Caco-2 (cell line): ENCODE measurements at places on chromosomes 3 and 15. TPM values are rescaled to one million over a fixed set of nuclear protein-coding genes. Genes with fewer than 3 reads are reported as not detected.

DNA sequence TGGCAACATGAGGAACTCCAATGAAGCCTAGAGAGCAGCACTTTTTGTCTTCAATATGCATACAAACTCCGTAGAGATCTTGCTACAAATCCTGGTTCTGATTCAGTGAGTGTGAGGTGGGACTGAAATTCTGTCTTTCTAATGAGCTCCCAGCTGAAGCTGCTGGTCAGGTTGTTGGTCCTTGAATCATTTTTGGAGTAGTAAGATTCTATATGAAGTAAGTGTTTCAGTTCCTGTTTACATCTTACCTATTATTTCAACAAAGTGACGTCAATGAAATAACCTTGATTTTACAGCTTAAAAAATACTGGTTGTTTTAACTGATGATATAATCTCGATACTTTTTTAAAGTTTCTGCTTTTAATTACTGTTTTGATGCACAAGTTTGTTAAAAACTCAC, 33.9 kb downstream of the SHQ1 start:
- no peak overlapping the region for H3K4me3 ChIP-seq
- H3K27ac ChIP-seq: no peak overlapping the region
- no peak for DNase-seq
- H3K27me3 ChIP-seq: no peaks in the 10 kb centered on the region

Gene CCR1
- 1.7 and 2.9 TPM in 2 replicates for total RNA-seq

- no peak overlapping the region for H3K4me3 ChIP-seq
- no peak for DNase-seq
- no peak overlapping the region for H3K27ac ChIP-seq
- H3K27me3 ChIP-seq: no peaks in the 10 kb centered on the region
- peaks cover 21% of the 10 kb centered on the region for H3K4me1 ChIP-seq
These were observed 87.9 kb downstream of the LPP start for GRCh38 chr3:188241883-188242282.

GRCh38 chr3:16056217-16056616, 118.3 kb upstream of the GALNT15 start:
- no peak for DNase-seq
- H3K4me3 ChIP-seq: no peak overlapping the region
- peaks cover 12% of the 10 kb centered on the region for H3K4me1 ChIP-seq
- no peak overlapping the region for H3K27ac ChIP-seq

DNA sequence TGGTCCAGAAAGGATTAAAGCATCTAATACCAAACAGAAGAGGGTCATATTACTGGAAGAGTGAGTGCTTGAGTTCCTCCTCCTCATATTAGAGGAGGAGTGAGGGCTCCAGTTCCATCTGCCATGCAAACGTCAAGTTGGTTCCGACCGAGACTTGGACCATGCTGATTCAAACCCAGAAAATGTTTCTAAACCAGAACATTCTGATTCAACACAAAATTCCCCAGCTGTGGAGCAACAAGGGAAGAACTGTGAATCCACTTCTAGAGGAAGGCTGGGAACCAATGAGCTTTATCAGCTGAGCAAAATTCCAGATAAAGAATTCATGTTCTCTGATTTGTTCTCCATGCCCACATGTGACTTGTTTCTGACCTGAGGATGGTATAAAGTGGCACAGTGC, 135.6 kb upstream of the WNT5A start:
- no peak overlapping the region for H3K27ac ChIP-seq
- DNase-seq: no peak
- peaks cover 47% of the 10 kb centered on the region for H3K4me1 ChIP-seq
- H3K36me3 ChIP-seq: no peaks in the 10 kb centered on the region

- no peak overlapping the region for H3K4me3 ChIP-seq
- no peak for DNase-seq
- H3K27me3 ChIP-seq: no peaks in the 10 kb centered on the region
- no peak overlapping the region for H3K27ac ChIP-seq
- H3K4me1 ChIP-seq: no peaks in the 10 kb centered on the region
These were observed 103.1 kb downstream of the LRIG1 start for GRCh38 chr3:66397745-66398144.

DNA sequence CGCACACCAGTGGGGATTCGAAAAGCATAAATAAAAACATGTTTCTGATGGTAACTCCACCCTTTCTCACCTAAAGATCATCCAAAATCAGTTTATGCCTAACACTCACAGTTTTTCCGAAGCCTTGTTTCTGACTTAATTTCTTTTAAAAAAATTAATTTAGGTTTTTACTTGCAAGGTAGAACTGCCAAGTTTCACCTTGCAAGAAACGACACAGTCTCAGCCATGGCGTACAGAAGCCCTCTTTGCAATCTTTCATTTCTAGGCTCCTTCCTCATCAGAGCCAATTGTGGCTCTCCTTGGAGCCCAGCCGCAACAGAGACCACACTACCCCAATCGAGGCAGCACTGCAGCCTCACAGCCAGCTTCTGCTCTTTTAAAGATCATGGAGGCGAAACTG, 31.0 kb upstream of the FEZF2 start:
- no peak overlapping the region for H3K4me3 ChIP-seq
- no peak for DNase-seq

DNA sequence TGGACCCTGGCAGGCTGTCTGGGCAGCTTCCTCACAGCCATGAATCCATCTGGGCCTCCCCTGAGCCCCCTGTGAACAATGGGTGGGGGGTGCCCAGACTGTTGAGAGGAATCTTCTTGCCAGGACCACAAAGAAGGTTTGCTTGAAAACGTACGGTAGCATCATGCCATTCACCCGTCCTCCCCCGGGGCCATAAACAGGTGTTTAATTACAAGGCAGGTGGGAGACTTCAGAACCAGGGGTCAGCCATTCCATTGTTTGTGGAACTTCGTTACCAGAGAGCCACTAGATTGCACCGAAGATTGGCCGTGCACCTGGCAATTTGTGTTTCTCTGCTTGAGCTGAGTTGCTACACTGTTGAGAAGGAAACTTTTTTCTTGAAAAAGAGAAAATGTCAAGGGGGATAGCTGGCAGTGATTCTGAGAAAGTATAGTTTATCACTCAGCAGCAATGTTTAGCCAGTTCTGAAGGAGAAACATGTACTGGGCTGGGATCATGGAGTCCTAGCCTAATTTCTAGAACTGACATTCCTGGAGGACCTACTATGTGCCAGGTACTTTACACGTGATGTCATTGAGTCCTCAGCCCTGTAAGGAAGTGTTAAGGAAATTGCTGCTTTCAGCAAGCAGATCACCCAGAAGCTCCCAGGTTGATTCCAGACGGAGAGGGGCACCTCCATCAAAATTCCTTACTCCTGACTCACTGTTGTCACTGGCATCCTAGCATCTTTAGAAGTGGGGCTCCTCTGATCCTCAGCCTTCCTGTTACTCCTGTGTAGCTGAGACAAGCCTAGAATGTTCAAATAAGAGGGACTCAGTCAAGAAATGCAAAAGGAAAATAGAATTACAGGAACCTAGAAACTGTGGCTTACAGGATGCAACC, 103.8 kb upstream of the UBE2E1 start:
- no peak overlapping the region for H3K27ac ChIP-seq
- peaks cover 7% of the 10 kb centered on the region; the same call in 1 of the 2 replicates for H3K4me1 ChIP-seq
- no peak overlapping the region for H3K4me3 ChIP-seq
- H3K27me3 ChIP-seq: no peaks in the 10 kb centered on the region

GRCh38 chr15:70852501-70853317, 1.2 kb downstream of the LARP6 start:
- H3K27ac ChIP-seq: peak overlapping the region; percentile 35
- DNase-seq: no peak
- no peaks in the 10 kb centered on the region; the same call in 1 of the 2 replicates for H3K27me3 ChIP-seq
- no peaks in the 10 kb centered on the region; the same call in 1 of the 2 replicates for H3K36me3 ChIP-seq

DNA sequence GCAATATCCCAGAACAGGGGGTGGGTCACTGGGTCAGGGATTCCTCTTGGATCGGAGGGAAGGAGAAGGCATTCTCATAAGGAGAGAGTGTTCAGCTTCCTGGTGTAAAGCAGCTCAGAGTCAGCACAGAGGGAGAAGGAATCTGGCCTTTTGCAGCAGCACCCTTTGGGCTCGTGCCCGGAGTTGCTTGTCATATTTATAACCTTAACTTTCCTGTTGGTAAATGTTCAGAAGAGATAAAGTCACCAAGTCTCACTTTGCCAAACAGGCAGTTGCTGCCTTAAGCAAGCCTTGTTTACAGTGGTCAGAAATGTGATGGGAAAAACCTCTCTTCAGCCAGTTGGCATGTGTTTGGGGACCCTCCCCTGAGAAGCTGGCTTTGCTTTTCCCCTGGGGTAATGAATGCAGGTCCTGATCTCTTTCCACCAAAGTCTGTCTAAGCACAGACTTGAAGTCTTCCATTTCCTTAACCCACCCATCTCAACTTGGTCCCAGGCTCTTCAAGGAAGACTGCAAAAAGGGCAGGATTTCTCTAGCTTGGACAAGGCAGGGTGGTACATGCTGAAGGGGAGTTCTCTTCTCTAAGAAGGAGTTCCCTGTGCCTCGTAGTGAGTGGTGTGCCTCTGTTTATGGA, 206.9 kb upstream of the BHLHE40 start:
- H3K4me3 ChIP-seq: no peak overlapping the region
- H3K27me3 ChIP-seq: no peaks in the 10 kb centered on the region
- no peak overlapping the region for H3K27ac ChIP-seq
- DNase-seq: no peak
- no peaks in the 10 kb centered on the region for H3K36me3 ChIP-seq

DNA sequence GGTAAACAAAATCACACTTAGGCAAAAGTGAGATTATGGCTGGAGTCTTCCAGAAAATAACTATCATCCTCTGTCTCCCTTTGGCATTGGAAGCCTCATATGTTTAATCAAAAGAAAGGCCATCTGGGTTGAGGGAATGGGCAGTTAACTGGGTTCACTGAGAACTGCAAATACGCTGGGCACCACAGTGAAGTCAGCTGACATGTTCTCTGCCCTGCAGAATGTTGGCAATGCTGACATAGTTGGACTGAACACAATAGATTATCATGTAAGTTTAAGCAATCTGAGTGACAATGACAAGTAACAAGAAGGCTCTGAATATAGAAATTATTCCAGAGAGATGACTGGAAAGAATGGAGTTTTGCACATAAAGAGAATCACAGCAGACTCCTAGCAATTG, 43.8 kb upstream of the SLC25A26 start:
- no peaks in the 10 kb centered on the region for H3K27me3 ChIP-seq
- no peak overlapping the region for H3K27ac ChIP-seq
- no peak for DNase-seq
- H3K4me1 ChIP-seq: no peaks in the 10 kb centered on the region
- H3K4me3 ChIP-seq: no peak overlapping the region

Gene ACAN
- total RNA-seq: not detected in 2 replicates

Gene NMNAT3
- 17.5 and 17.6 TPM in 2 replicates for total RNA-seq

Gene TM6SF1
- not detected in 2 replicates for total RNA-seq

GRCh38 chr3:133938770-133939462, 43.2 kb upstream of the RAB6B start:
- DNase-seq: no peak
- H3K36me3 ChIP-seq: no peaks in the 10 kb centered on the region
- H3K27ac ChIP-seq: no peak overlapping the region
- no peak overlapping the region for H3K4me3 ChIP-seq
- no peaks in the 10 kb centered on the region; the same call in 1 of the 2 replicates for H3K27me3 ChIP-seq

Gene CFAP100
- not detected in 2 replicates for total RNA-seq

GRCh38 chr3:73405853-73406252, 218.9 kb downstream of the PDZRN3 start:
- no peak for DNase-seq
- no peaks in the 10 kb centered on the region for H3K27me3 ChIP-seq
- no peak overlapping the region for H3K4me3 ChIP-seq
- no peaks in the 10 kb centered on the region for H3K4me1 ChIP-seq
- H3K36me3 ChIP-seq: no peaks in the 10 kb centered on the region
- H3K27ac ChIP-seq: no peak overlapping the region

DNA sequence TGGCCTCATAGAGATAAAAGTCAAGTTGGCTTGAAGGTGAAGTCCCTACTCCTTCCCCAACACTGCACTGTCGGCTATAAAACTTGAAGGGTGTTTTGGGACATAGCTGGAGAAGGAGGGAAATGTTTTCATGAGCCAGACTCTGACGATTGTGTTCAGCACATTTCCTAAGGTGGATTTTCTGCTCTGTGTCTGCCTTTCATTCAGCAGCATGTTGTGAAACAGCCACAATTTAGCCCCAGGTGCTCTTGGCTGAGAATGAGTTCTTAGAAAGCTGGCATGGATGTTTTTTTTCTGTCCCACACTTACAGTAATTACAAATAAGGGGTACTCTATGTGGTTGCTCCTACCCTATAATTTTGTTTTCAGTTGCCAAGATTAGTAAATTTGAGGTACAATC, 492.4 kb downstream of the MCTP2 start:
- no peak overlapping the region for H3K4me3 ChIP-seq
- H3K27ac ChIP-seq: no peak overlapping the region

DNA sequence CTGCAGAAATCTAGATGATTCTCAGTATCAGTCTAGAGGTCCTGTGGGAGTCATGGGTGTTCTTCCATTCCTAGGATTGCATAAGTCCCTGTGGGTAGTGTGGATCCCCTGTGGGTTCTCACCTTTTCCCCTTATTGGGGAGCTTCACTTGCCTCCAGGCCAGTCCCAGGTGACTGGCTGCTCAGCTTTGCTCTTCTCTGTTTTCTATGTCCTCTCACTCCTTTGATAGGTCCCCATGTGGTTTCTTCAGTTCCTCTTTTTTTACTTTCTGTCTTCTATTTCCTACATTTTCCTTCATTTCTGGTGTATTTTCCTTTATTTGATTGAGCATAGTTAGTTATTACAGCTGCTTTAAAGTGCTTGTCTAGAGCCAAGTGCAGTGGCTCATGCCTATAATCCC, 10.9 kb downstream of the TEX55 start:
- H3K27me3 ChIP-seq: no peaks in the 10 kb centered on the region
- no peak overlapping the region for H3K4me3 ChIP-seq
- no peak for DNase-seq

GRCh38 chr3:119779731-119780383, 2.0 kb upstream of the NR1I2 start:
- H3K36me3 ChIP-seq: no peaks in the 10 kb centered on the region; the same call in 1 of the 2 replicates
- no peak overlapping the region for H3K27ac ChIP-seq
- DNase-seq: no peak
- peaks cover 7% of the 10 kb centered on the region; the same call in 1 of the 2 replicates for H3K4me1 ChIP-seq
- no peak overlapping the region for H3K4me3 ChIP-seq

DNA sequence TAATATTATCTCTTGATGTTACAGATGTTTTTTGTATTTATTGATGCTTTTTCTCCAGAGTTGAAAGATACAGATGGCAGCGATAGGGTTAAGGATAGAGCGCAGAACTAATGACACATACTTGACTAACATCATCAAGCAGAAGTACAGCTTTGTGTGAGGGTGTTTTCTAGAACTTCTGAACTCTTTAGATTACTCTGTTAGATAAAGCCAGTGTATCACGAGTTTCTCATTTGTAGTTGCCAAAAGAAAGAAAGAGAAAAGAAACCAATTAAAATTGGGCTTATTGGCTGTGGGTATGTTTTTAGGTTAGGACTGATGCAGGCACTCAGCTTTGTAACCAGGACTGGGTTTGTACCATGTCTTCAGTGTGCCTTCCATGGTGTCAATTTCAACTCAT, 6.6 kb upstream of the GPR171 start:
- H3K36me3 ChIP-seq: no peaks in the 10 kb centered on the region
- no peaks in the 10 kb centered on the region for H3K27me3 ChIP-seq
- H3K27ac ChIP-seq: no peak overlapping the region

DNA sequence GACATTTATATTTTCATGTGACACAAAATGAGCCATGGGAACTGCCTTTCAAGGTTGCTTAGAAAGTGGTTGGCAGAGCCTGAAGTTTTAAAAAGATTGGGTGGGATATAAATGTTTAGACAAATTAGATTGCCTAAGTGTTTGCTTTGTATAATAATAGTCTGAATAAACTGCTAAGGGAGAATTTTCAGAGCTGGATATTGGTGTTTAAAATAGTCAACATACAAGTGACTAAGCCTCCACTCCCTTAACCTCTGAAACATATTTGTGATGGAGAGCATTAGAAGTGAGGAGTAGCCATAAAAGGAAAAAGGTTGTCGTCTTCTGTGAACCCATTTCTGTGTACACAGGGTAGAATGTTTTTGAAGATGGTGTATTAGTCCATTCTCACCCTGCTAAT, 201.6 kb downstream of the THSD4 start:
- no peaks in the 10 kb centered on the region for H3K36me3 ChIP-seq
- H3K27ac ChIP-seq: no peak overlapping the region
- DNase-seq: no peak
- no peaks in the 10 kb centered on the region for H3K27me3 ChIP-seq
- H3K4me1 ChIP-seq: no peaks in the 10 kb centered on the region
